HCT116 (cell line): ENCODE measurements at places on chromosomes 2 and 18.

DNA sequence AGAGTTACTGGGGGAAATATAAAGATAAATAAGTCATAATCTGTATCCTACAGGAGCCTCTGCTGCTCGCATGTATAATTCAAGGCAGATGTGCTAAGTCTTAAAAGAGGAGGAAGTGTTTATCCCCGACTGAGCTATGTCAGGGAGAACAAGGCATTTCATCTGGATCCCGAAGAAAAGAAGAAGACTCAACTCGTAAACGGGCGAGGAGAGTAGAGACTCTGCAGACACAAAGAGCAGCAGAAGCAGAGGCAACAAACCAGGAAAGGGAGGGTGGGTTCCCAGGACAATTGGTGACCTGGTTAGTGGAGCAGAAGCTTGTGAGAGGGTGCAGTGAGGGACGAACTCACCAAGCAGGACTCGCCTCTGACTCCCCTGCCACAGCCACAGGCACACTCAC, 368.6 kb downstream of the EIPR1 start:
- DNase-seq = no peak

DNA sequence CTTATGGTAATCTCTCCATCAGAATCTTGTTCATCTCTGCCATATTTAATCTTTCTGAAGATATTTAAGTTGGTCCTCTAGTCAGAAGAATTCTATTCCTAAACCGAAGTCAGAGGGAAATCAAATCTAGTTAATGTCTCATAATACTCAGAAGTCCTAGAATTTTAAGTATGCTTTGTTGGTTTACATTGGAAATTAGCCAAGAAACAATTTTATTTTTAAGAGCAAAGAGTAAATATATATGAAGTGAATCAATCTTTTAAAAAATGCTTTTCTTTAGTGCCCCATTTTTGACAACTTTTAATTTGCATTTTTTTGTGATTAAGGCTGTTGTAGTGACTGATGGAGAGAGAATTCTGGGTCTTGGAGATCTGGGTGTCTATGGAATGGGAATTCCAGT, 38.1 kb downstream of the ME2 start:
- DNase-seq = no peak

GRCh38 chr18:59520562-59521355, 161.7 kb upstream of the LMAN1 start:
- no peak for DNase-seq

DNA sequence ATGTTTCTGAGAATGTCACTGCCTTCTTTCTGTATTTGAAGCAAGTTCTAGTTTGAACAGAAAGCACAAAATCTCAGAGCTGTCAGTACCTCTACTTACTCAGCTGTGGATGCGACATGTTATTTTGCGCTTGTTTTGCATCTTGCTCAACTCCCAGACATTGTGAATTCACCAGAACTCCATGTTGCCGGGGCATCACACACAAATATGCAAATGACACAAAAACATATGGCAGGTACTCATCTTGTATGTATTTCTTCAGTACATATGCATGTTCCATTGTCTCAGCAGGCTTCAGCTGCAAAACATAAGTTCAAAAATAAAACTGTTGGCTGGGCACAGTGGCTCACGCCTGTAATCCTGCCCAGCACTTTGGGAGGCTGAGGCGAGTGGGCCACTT, 30.8 kb downstream of the ADCY3 start:
- no peak for DNase-seq
